ENCODE measurements at places on chromosomes 16 and 17.

GRCh38 chr17:40151414-40151963 is 11.2 kb downstream of the CASC3 start:
- DNase-seq = no peak

DNA sequence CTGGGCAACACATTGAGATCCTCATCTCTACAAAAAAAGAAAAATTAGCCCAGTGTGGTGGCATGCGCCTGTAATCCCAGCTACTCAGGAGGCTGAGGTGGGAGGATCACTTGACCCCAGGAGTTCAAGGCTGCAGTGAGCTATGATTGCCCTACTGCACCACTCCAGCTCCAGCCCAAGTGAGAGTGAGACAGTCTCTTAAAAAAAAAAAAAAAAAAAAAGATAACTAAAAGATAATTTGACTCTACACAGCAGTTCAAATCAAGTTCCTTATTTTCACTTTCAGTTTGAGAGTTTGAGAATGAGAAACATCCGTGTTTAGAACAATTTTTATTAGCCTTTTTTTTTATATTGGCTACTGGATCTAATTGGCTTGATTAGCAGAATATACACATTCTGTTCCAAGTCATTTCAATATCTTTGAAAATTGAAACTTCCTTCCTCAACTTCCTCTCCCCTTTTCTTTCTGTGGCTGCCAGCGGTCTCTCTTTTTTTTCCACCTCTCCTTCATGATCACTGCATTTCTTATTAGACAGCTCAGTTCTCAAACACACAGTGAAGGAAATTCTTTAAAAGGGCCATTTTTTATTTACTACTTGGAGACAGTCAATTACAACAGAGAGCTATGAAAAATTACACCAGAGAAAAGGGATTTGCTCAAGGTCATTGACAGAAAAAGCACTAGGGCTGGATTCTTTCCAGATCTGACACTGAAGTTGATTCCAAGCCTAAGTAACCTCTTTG is 4.5 kb upstream of the ACSF2 start:
- DNase-seq = no peak

GRCh38 chr17:40648384-40648968 is 858 bp upstream of the SMARCE1 start:
- DNase-seq = no peak

GRCh38 chr16:85663891-85664321 is 24.8 kb downstream of the GINS2 start:
- no peak for DNase-seq

- DNase-seq = no peak
Measured at GRCh38 chr17:63950940-63951907, 19.1 kb upstream of the CD79B start.

DNA sequence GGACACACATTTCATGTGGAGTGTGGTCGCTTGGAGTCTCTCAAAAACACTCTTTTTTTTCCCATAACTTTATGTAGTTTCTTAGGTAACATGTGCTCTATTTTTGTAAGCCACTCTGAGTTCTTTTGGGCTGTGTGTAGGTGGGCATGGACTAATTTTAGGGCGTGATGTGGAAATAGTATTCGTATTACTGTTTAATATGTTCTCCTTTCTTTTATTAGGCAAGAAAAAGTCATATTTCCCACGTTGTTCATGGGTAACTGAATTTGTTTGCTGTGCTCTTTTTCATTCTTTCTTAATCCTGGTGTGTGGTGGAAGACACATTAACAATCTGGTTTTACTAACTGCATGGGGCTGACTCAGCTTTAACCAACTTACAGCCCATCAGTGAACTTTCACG is 27.4 kb downstream of the NDEL1 start:
- no peak for DNase-seq

- DNase-seq = peak; percentile 27
Measured at GRCh38 chr17:82272495-82273326, 789 bp downstream of the CSNK1D start.

Data from stimulated activated CD4-positive, alpha-beta T cell treated with anti-CD3 and anti-CD28 coated beads, Interleukin-4, amount 100 ng/mL, for 24 hours (primary cell).